ENCODE measurements at places on chromosomes 16 and 17. TPM values are rescaled to one million over a fixed set of nuclear protein-coding genes. Genes with fewer than 3 reads are reported as not detected.

GRCh38 chr17:61260071-61260797 lies 139.4 kb upstream of the TBX2 start:
- H3K4me1 ChIP-seq = peaks cover 28% of the 10 kb centered on the region
- H3K27me3 ChIP-seq = no peaks in the 10 kb centered on the region
- H3K4me3 ChIP-seq = no peak overlapping the region
- peak overlapping the region; percentile 80 for H3K27ac ChIP-seq
- DNase-seq = peak; percentile 50

DNA sequence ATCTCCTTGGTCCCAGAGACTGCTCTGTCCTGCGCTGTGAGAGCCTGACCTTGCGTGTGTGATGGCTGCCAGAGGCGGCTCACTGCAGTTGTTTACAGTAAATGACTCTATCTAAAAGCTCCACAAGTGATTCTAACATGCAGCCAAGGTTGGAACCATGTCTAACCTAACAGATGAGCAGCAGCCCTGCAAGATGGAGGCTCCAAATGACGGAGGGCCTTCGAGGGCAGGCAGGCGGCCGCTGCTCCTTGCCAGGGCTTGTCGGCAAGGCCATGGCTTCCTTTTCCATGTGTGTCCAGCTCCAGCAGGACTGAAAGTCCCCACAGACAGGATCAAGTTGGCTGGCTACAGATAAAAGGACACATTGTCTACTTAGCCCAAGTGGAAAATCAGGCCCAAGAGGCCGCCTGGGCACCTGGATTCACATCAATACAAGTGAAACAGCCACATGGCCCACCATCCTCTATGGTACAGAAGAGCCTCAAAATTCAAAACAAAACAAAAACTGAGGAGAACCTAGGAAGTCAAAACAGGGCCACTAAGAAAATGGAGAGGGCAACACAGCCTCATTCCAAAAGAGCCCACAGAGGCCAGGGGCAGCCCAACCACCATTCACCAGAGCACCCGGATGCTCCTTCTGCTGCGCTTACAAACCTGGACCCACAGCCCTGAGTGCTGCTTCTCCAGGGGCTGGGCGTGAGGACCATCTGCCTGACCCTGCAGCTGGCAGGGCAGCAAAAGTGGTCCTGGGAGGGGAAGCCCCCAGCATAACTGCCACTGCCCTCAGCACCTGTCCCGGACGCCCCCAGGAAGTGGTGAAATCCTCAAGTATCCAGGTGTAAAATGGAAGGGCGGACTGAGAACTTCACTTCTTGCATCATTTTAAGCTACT lies 65.0 kb downstream of the AMFR start:
- peaks cover 21% of the 10 kb centered on the region for H3K4me1 ChIP-seq
- no peaks in the 10 kb centered on the region for H3K27me3 ChIP-seq
- no peaks in the 10 kb centered on the region for H3K36me3 ChIP-seq
- no peak for DNase-seq

DNA sequence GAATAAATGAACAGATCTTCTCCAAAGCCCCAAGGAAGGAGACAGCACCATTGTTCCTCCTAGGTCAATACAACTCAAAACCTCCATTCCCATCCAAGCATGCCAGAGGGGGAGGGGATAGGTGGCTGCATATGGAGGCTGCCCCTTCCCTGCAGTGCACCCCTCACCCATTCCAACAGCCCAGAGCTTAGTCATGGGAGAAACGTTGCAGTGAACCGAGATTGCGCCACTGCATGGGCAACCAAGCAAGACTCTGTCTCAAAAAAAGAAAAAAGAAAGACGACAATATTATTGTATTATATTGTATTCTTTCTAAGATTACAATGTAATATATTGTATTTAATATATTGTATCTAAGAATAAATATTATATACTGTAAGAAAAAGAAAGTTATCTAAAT lies 36.4 kb upstream of the CD300E start:
- H3K27ac ChIP-seq = no peak overlapping the region
- peaks cover 7% of the 10 kb centered on the region for H3K27me3 ChIP-seq
- no peak for DNase-seq
- H3K4me3 ChIP-seq = no peak overlapping the region
- H3K36me3 ChIP-seq = no peaks in the 10 kb centered on the region

DNA sequence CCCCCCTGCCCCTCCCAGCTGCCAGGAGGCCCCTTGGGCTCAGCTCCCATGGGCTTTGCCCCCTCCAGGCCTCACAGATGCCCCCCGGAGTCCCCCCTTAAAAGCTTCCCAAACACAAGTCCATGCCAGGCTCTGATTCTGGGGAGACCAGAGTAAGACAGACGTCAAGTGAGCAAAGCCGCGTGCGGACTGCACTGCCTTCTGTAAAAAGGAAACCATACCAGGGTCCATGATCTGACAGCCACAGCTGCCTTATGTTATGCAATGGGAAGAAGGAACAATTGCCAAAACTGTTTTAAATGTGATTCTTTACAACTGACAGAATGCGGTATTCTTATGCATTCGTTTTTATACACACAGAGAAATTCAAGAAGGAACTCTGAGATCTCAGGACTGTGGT lies 17.9 kb upstream of the HEXD start:
- DNase-seq = no peak
- no peak overlapping the region for H3K4me3 ChIP-seq
- H3K27me3 ChIP-seq = no peaks in the 10 kb centered on the region
- H3K36me3 ChIP-seq = no peaks in the 10 kb centered on the region
- H3K27ac ChIP-seq = peak overlapping the region; percentile 87

GRCh38 chr16:59605706-59606105 lies 871.6 kb upstream of the GOT2 start:
- H3K4me3 ChIP-seq = no peak overlapping the region
- no peaks in the 10 kb centered on the region for H3K27me3 ChIP-seq
- H3K36me3 ChIP-seq = no peaks in the 10 kb centered on the region

- H3K27me3 ChIP-seq = no peaks in the 10 kb centered on the region
- H3K4me1 ChIP-seq = no peaks in the 10 kb centered on the region
- H3K36me3 ChIP-seq = no peaks in the 10 kb centered on the region
- no peak overlapping the region for H3K4me3 ChIP-seq
- no peak overlapping the region for H3K27ac ChIP-seq
These were observed 61.2 kb upstream of the MPHOSPH6 start for GRCh38 chr16:82231008-82231787.

- H3K36me3 ChIP-seq = no peaks in the 10 kb centered on the region
- no peaks in the 10 kb centered on the region for H3K27me3 ChIP-seq
- H3K4me1 ChIP-seq = peaks cover 4% of the 10 kb centered on the region
These were observed 118.9 kb downstream of the PARN start for GRCh38 chr16:14510939-14511799.

DNA sequence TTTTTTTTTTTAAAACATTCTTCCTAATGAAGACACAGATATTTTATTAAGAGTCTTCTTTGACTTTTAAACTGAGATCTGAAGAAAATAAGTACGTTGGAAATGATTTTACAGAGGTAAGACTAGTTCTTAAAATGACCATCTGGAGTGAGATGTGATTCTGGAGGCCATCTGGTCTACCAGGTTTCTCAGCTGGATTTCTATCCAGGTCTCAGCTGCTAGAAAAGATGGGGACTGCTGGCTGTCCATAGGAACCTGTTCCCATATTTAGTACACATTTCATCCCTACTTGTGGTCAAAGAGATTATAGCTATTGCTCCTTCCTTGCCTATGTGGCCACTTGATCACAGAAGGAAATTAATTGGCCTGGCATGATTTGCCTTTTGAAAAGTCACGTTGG lies 12.2 kb downstream of the PMFBP1 start:
- no peaks in the 10 kb centered on the region for H3K36me3 ChIP-seq
- H3K4me1 ChIP-seq = no peaks in the 10 kb centered on the region
- no peak overlapping the region for H3K4me3 ChIP-seq
- no peak overlapping the region for H3K27ac ChIP-seq
- no peaks in the 10 kb centered on the region for H3K27me3 ChIP-seq
- DNase-seq = no peak

GRCh38 chr17:49845321-49845720 lies 2.5 kb downstream of the TAC4 start:
- no peaks in the 10 kb centered on the region for H3K4me1 ChIP-seq
- H3K27me3 ChIP-seq = peaks cover 13% of the 10 kb centered on the region
- DNase-seq = no peak
- H3K36me3 ChIP-seq = no peaks in the 10 kb centered on the region

DNA sequence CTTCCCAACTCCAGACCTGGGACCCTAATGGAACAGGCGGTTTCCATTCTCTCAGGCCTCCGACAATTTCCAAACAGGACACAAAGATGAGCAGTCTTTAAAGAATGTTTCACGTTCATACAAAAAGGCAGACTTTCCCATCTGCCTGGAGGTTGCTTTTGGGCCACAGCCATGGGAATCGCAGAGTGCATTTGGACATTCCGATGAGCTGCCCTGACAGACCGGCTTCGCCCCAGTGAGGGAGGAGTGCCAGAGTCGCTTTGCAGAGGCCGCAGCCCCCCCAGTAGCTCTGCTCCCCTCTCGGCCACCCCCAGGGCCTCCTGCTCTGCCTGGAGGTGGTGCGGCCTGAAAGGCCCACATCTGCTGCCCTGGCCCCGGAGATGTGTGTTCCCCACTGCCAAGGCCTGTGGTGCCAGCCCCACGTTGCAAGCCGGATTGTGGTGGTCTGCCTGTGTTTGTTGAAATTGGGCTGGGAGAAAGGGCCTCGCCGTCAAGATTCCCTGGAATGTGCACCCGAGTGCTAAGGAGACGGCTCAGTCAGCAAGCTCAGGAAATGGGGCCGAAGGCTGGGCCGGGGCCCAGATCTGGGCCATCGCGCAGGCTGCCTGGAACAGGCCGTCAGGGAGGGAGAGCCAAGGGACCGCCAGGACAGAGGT lies 89.8 kb downstream of the C16orf95 start:
- H3K27ac ChIP-seq = peak overlapping the region; percentile 63
- no peaks in the 10 kb centered on the region for H3K36me3 ChIP-seq
- H3K4me3 ChIP-seq = no peak overlapping the region

GRCh38 chr16:87335625-87336433 lies 18.6 kb upstream of the C16orf95 start:
- DNase-seq = no peak
- H3K27me3 ChIP-seq = no peaks in the 10 kb centered on the region
- no peak overlapping the region for H3K4me3 ChIP-seq
- H3K27ac ChIP-seq = no peak overlapping the region
- H3K4me1 ChIP-seq = no peaks in the 10 kb centered on the region
- H3K36me3 ChIP-seq = no peaks in the 10 kb centered on the region

GRCh38 chr16:79388396-79388795 lies 212.1 kb downstream of the MAF start:
- H3K36me3 ChIP-seq = no peaks in the 10 kb centered on the region
- DNase-seq = no peak
- no peaks in the 10 kb centered on the region for H3K4me1 ChIP-seq
- H3K27me3 ChIP-seq = peaks cover 9% of the 10 kb centered on the region
- no peak overlapping the region for H3K4me3 ChIP-seq

Gene AXIN2
- 21.4 TPM for total RNA-seq

Gene DNAI2
- total RNA-seq = not detected

Gene SLC9A5
- 0.36 TPM for total RNA-seq

Gene ABCC1
- 7.0 TPM for total RNA-seq

Gene EFNB3
- 7.4 TPM for total RNA-seq

Gene TBX4
- 15.4 TPM for total RNA-seq

Gene HBA2
- total RNA-seq = not detected

Gene TNFRSF13B
- not detected for total RNA-seq

All from hepatocyte (in vitro differentiated cells).